Immature natural killer cell (primary cell): ENCODE measurements at places on chromosomes 2 and 18.

DNA sequence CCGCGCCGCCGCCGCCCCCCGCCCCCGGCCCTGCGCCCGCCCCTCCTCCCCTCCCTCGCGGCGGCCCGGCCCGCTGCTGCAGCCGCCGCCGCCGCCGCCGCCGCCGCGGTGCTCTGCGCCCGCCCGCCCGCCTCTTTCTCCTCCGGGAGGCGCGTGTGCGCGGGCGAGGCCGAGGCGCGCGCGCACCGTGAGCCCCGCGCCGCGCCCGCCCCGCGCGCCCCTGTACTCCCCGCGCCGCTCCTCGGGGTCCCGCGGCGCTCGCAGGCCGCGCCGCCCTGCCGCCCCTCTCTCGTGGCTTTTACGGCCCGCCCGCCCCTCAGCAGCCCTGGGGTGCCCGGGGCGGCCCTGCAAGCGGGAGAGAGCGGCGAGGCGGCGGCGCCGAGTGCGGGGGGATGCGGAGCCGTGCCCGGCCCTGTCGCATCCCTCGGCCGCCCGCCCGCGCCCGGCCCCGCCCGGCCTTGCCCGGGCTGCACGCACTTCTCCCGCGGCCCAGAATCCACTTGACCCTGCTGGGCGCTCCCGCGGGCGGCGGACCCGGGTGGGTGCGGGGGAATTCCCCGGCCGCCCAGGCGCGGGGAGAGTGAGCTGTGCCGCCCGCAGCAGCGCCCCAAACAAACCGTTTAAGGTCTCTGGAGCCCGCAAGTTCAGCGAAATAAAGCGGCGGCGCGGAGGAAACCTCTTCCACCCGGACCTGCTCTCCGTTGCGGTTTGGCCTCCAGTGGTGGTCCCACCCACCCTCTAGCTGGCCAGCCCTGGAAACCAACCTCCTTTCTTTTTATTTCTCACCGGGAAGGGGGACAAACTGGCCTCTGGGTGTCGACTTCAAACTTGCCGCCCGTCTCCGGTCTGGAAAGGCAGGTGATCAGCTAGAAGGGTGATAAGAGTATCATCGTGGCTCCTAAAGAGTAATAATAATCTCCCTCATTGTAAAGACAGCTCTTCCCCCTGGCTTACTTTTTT, 37.4 kb downstream of the AFF3 start:
- DNase-seq = peak; percentile 3

DNA sequence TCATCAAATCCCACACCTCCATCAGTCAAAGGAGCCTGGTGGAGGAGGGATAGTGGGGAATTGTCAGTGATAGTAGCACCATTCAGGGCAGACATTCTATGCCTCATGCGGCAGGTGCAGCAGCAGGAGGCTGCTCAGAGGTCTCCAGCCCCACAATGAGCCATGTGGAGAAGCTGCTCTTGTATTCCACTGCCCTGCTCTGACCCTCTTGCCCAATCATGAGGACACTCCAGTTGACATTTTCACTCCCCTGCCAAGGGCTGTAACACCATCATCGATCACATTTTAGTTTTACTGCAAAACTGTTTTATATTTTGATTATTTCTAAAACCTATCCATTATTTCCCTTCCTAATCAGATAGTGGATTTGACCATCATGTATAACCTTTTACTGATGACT, 487.6 kb upstream of the KLHL29 start:
- DNase-seq = no peak

- DNase-seq = no peak
Observed at GRCh38 chr2:24970483-24971285, 1.1 kb downstream of the DNAJC27 start.

DNA sequence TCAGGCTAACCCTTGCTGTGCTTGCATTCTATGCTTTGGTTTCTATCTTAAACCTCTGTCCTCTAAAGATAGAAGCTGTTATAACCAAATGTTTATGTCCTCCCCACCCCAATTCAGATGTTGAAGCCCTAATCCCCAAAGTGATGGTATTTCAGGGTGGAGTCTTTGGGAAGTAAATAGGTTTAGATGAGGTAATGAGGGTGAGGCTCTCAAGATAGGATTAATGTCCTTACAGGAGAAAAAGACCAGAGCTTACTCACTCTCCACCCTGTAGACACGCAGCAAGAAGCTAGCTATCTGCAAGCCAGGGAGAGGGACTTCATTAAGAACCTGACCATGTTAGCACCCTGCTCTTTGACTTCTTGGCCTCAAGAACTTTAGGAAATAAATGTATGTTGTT, 362.5 kb downstream of the ERBB4 start:
- no peak for DNase-seq

DNA sequence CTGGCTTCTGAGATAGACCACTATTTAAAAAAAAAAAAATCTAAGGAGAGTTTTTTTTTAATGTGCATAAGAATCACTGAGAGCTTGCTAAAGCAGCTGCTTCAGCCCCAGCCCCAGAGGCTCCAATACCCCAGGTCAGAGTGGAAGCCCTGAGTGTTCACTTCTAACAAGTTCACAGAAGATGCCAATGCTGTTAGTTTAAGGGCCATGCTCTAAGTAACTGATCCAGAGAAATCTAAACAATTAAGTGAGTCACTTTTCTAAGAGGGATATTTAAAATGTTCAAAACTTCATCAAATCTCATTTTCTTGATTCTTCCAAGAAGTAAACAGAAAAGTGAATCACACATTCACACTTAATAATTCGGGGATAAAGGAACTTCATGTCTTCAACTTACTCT, 126.4 kb upstream of the CD226 start:
- no peak for DNase-seq

DNA sequence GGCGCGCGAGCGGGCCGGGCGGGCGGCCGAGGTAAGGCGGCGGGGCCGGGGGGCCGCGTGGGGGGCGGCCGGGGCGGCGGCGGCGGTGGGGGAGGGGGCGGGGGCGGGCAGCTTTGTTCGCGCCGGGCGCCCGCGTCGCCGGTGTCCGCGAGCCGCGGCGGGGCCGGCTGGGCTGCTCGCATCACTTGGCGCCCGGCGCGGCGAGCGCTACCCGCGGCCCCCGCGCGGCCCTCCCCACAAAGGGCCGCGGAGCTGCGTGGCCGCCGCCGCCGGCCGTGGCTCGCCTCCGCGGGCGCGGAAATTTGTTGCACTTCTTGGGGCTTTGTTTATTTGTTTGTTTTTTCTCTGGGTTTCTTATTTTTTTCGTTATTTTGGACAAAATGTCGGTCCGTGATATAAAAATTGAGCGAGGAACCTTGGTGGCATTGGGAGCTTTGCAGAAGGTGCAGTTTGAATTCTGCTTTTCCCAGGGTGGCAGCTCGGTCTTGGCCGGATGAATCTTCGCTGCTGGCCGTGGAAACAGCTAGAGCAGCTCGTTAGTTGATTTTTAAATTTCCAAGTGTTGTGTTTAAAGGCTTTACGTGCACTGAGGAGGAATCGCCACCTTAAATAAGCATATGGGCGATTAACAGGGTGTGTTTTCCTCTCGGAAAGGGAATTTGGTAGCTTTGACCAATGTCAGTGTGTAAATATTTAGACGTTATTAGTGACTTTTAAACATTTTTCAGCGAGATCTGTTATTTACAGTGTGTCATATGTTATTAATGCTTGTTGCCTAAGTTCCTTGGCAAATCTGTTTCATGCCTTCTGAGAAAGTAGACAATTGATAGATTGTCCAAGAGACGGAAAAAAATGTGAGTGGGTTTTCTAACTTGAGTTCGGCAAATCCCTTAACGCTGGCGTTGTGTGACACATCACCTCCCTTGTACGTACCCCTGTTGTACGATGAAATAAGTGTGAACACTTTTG, 822 bp downstream of the UBE2E3 start:
- peak; percentile 6 for DNase-seq

DNA sequence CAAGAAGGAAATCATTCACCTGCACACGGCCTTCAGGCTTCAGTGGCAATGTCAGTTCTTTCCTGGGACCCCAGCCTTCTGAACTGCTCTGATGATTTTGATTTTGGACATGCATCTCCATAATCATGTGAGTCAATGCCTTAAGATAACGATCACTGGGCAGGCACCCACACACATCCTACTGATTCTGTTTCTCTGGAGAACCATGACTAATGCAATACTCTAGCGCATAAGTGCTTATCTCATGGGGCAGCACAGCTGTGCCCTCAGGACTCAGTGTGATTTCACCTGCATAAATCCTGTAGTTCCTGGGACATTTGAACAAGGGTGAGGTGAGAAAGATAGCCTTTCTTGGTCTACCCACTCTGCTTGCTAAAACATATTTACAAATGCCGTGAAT, 144.6 kb downstream of the AKAIN1 start:
- DNase-seq = no peak

DNA sequence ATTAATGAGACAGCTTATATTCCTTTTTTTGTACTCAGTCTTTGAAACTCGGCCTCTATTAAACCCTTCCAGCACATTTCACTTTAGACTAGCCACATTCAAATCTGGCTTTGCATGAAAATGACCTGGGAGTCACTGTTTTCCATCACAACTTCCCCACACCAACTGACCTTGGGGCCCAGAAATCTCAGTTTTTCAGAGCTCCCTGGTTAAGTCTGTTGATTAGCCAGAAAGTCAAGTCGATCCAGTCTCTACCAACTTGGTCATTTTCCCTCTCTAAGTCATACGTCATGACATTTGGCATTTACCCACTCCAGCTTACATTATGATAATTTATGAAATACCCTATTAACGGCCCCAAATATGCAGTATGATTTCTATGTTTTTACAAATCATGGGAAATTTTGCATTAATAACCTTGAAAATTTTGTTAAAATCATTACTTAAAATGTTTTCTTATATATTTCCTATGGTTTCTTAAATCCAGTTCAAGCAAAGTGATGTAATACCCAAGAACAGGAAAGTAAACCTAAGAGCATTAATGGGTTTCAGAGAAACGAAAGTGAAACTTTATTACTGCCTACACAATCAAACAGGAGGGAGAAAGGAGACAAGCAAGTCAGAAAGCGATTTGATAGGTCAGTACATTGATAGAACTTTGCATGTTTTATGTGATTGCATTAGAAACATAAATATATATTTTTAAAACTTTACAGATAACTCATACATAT, 77.1 kb downstream of the SPATS2L start:
- peak; percentile 50 for DNase-seq
